Activated CD4-positive, alpha-beta memory T cell treated with anti-CD3 and anti-CD28 coated beads, Interleukin-2, amount 10 ng/mL, durations not matched to agents 7 days and 5 days (primary cell): ENCODE measurements at places on chromosomes 12 and 14. TPM values are rescaled to one million over a fixed set of nuclear protein-coding genes. Genes with fewer than 3 reads are reported as not detected.

Gene CRADD
- total RNA-seq = 12.7 TPM

Gene RARG
- 46.1 TPM for total RNA-seq

DNA sequence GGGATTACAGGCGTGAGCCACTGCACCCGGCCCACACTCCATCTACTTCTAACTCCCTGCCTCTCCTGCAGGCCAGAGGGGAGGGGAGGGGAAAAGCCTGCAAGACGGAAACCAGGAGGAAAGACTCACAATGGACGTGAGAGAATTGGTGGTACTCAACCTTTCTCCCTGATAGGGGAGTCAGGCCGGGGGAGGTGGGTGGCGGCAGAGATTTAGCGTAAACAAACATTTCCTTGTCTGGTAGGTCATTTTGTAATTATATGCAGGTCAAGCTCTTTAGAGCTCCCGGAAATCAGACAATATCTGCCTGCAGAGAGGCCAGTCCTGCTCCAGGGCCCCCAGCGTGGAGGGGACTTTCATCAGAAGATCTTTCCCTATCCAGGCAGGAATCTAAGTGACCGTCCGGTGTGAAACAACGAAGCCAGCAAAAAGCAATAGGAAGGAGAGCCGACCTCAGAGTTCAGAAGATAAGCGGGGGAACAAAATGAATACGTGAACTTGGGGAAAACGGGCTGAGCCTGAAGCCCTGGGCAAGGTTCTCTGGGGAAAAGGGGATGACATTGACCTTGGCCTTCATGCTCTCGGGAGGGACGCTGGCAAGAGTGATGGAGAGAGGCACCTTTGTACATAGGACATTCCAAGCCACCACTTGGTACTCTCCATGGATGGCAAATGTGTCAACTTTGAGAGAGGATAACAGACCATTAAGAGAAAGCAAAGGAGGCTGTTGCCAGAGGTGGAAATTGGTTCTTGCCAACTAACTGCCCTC lies 62.3 kb downstream of the SPRING1 start:
- peaks cover 39% of the 10 kb centered on the region for H3K4me1 ChIP-seq
- H3K27me3 ChIP-seq = peaks cover 17% of the 10 kb centered on the region
- H3K27ac ChIP-seq = no peak overlapping the region

DNA sequence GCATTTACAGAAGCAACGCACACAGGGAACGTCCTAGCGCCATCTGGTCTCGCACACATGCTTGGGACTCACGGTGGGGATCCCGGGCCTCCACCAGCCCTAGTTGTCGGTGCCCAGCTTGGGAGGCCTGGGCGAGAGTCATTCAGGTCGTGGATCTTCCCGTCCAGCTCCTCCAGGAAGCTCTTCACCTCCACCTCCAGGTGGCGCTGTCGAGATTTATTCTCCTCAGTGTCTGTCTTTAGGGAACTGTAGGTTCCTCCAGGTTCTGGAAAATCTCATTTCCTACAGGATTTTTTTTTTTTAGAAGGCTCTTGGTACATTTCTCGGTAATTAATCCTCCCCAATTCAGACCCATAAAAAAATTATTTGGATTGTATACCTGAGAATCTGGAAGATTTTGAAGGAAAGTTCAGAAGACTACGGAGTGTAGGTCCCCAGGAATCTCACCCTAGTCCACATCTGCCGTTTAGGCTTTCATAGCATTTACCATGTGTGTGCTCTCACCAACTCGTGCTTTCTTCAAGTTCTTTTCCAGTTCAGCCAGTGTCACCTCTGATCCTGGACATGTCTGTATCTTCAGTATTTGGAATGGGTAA lies 910.0 kb downstream of the TMEM121 start:
- no peaks in the 10 kb centered on the region for H3K36me3 ChIP-seq
- DNase-seq = peak; percentile 56
- no peak overlapping the region for H3K27ac ChIP-seq
- H3K4me3 ChIP-seq = no peak overlapping the region
- no peaks in the 10 kb centered on the region for H3K4me1 ChIP-seq

Gene TEP1
- 60.7 TPM for total RNA-seq

Gene GPR33
- not detected for total RNA-seq

- no peaks in the 10 kb centered on the region for H3K4me1 ChIP-seq
- H3K4me3 ChIP-seq = no peak overlapping the region
Observed at GRCh38 chr14:101078892-101079221, 175.3 kb upstream of the RTL1 start.

Gene HOTAIR
- total RNA-seq = not detected

DNA sequence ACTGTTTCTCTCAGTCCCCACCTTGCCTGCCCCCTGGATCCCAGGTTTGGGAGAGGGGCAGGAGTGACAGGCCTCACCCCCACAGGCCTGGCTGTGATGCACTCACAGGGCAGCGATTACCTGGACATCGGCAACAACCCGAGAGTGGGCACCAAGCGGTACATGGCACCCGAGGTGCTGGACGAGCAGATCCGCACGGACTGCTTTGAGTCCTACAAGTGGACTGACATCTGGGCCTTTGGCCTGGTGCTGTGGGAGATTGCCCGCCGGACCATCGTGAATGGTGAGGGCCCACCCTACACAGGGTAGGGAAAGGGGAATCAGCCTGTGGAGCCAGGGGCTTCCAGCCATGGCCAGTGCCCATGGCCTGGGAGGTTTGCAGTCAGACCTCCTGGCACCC lies 8.6 kb downstream of the ACVRL1 start:
- H3K4me3 ChIP-seq = no peak overlapping the region
- no peak overlapping the region for H3K27ac ChIP-seq
- H3K4me1 ChIP-seq = no peaks in the 10 kb centered on the region
- H3K27me3 ChIP-seq = no peaks in the 10 kb centered on the region
- H3K36me3 ChIP-seq = no peaks in the 10 kb centered on the region
- no peak for DNase-seq

DNA sequence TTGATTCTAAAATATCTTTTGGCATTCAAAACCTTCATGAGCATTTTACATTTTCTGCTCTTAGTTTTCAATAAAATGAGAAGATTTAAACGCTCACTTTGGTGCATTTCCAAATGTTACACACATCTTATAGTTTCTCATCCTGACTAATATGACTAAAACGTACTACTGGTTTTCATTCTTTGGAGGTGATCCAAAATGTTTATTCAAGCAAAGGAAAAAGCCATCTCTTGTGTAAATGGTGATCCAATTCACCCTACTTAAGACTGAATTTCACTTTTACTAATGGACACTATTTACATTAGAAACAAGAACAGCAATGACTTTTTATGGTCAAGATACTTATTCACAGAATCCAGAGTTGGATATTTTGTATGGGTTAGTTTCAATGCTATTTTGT lies 86.6 kb downstream of the KITLG start:
- H3K27me3 ChIP-seq = no peaks in the 10 kb centered on the region
- H3K36me3 ChIP-seq = no peaks in the 10 kb centered on the region
- no peak for DNase-seq

DNA sequence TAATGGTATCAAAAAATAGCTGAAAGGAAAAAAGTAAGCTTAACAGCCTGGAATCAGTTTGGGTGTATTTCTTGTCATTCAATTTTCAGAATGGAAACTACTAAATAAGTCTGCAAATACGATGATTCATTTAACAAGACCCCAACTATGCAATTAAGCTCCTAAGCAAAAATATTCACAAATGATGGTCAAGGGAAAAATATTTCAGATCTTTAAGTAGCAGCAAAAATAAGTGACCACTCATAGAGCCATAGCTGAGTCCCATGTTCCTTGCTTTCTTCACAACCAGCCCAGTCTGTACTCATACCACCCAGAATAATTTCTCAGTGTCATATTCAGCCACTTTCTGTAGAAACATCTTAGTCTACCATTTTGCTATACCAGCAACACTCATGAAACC lies 185.4 kb downstream of the PPM1H start:
- peaks cover 15% of the 10 kb centered on the region for H3K27me3 ChIP-seq
- peaks cover 7% of the 10 kb centered on the region for H3K4me1 ChIP-seq
- DNase-seq = no peak

DNA sequence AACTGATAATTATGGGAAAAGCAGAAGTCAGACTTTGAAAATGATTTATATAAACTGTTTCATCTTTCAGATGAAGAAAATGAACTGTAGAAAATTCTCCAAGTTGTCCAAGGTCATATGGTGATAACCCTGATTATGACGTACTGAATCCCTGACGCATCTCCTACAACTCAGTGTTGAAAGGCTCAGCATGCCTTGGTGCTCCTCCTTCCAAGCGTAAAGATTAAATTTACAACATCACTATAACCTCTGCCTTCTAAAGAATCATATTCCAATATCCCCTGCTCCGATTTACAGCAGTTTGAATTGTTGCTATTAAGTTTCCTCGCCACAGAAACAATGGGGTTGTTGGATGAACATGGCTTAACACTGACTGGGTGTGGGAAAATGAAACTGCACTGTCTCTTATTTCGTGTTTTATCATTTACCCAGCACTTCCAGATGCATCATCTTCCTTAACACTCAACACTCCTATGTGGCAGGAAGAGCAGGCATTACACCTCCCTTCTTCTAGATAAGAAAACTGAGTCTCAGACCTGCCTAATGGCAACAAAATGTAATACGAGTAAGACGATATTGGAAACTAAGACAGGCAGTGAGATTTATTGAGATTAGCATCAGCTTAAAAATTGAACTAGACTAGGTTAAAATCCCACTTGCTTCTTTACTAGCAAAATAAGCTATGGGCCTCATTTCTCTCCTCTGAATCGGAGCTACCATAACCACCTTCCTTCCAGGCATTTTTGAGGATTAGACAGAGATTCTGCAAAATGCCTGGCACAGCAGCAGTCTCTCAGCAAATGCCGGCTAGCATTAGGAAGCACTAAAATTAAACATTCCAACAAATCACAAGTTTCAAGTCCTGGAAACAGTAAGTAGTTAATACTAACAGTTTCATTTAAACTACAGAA lies 74.2 kb downstream of the PPM1H start:
- H3K4me3 ChIP-seq = no peak overlapping the region
- peaks cover 2% of the 10 kb centered on the region for H3K27me3 ChIP-seq
- H3K36me3 ChIP-seq = no peaks in the 10 kb centered on the region
- DNase-seq = no peak
